ENCODE measurements at places on chromosomes 7 and 10. TPM values are rescaled to one million over a fixed set of nuclear protein-coding genes. Genes with fewer than 3 reads are reported as not detected.

DNA sequence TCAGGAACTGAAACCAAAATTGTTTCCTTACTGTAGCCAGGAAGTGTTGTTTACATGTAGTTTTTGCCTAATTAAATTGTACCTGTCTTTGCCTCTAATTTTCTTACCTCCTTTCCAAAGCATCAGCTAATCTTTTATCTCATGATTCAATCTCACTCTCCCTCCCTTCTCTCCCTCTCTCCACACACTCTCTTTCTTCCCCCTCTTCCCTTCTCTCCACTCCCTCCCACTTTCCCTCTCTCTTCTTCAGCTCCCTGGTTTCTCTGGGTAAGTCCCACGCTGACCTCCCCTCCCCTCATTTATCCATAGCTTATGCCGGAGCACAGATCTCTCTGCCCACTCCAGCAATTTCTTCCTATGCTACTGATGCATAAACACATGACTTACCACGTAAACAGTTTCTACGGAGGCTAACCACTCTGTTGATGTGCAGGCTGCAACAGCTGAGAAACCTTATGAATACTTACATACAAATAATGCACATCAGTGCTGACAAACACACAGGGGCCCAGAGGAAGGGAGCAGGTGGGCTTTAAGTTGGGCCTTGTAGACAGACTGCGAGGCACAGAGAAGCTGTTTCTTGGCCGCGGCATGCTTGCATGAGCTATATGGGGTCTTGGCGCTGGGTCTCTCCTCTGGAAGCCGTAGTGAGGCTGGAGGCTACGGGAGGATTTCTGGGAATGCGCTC is 174.4 kb upstream of the PLXNA4 start:
- no peaks in the 10 kb centered on the region for H3K4me1 ChIP-seq
- H3K27me3 ChIP-seq = no peaks in the 10 kb centered on the region
- H3K4me3 ChIP-seq = no peak overlapping the region

Gene ZNF212
- total RNA-seq = 16.6 TPM

- no peaks in the 10 kb centered on the region for H3K27me3 ChIP-seq
Observed at GRCh38 chr7:140190588-140190987, 13.8 kb upstream of the KDM7A start.

DNA sequence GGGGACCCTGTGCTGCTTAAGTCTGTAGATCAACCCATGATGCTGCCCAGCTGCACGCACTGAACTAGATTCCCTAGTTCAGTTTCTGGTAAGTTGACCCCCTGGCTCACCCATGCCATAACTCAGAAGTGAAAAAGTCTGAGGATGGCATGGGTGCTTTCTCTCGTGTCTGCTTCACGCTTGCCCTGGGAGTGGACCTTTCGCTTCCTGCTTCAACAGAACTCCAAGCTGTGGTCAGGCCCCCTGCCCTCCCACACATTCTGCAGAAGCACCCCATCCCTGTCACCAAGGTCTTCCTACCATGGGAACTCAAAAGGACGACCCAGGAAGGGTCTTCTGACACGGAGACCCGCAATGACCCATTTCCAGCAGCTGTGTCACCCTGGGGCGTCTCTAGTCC is 39.9 kb downstream of the LRRC18 start:
- H3K27ac ChIP-seq = no peak overlapping the region
- H3K36me3 ChIP-seq = no peaks in the 10 kb centered on the region
- DNase-seq = no peak
- H3K27me3 ChIP-seq = no peaks in the 10 kb centered on the region
- no peak overlapping the region for H3K4me3 ChIP-seq

- H3K4me1 ChIP-seq = no peaks in the 10 kb centered on the region
- H3K27me3 ChIP-seq = no peaks in the 10 kb centered on the region
- no peaks in the 10 kb centered on the region for H3K36me3 ChIP-seq
Observed at GRCh38 chr7:11655163-11655562, 176.8 kb downstream of the THSD7A start.

Gene NKX1-2
- total RNA-seq = not detected

DNA sequence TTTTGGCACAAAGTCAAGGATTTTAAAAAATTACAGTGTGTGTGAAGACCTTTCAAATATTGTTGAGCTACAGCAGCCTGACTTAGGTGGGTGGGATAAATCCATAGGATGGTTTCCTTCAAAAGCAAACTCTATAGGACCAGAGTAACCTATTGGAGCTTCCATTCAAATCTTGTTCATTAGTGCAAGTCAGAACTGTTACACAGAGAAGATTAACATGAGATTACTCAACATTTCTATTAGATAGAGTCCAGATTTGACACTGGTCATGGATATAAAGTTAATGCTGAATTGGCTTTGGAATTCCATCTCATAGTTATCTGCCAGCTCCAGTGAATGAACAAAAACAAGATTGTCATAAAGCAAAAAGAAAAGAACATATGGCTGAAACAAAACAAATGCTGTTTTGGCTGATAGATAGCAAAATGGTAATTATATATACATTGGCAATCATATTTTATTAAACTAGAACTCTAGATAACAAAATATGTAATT is 129.6 kb upstream of the SEMA3A start:
- no peaks in the 10 kb centered on the region for H3K4me1 ChIP-seq
- DNase-seq = no peak
- H3K36me3 ChIP-seq = no peaks in the 10 kb centered on the region
- H3K27ac ChIP-seq = no peak overlapping the region
- no peak overlapping the region for H3K4me3 ChIP-seq

Gene FAM25A
- total RNA-seq = not detected

Gene FBXL13
- total RNA-seq = 0.62 TPM

Gene SYT15
- total RNA-seq = 0.70 TPM

Gene KAT6B
- 21.8 TPM for total RNA-seq

GRCh38 chr7:501526-501925 is 18.1 kb downstream of the PDGFA start:
- no peaks in the 10 kb centered on the region for H3K36me3 ChIP-seq
- no peak for DNase-seq
- no peaks in the 10 kb centered on the region for H3K27me3 ChIP-seq

Gene C10orf105
- total RNA-seq = 0.04 TPM

DNA sequence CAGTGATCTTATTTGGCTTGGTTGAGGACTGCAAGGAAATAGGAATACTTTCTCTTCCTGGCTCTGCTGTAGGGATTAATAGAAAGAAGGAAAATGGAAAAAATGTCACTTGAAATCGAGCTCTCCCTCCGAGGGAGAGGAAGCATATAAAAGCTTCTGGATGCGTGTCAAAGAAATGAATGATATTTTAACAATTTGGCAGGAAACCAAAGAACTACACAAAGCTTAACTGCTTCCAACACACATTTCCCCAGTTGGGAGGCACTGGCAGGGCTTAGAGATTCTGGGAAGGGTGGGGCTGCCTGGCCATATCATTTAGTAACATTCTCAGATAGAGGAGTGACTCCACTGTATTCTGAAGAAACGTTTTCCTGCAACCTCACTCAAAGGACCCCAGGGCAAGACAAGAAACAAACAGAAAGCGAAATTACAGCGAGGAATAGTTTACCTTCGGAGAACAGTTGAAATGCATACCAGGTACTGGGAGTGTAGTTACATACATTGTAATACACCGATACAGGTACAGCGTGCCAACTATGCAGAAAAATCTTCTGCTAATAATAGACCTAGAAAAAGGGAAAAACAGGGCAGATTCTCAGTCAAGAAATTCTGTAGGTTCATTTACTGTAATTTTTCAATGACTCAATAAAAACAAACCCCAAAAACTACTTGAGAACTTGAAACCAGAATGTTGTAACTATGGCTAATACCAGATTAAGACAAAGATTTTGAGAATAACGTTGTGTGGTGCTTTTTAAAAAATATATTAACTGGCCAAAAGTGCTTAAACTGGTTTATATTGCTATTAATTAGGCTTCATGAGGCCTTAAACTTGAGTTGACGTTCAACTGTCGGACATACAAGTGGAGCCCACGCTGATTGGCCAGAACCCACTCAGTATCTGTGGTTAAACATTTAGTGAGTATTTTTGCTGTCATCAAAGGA is 75.7 kb upstream of the ASAH2 start:
- H3K36me3 ChIP-seq = no peaks in the 10 kb centered on the region
- H3K4me3 ChIP-seq = no peak overlapping the region
- H3K27ac ChIP-seq = peak overlapping the region; percentile 73
- no peak for DNase-seq
- no peaks in the 10 kb centered on the region for H3K4me1 ChIP-seq

DNA sequence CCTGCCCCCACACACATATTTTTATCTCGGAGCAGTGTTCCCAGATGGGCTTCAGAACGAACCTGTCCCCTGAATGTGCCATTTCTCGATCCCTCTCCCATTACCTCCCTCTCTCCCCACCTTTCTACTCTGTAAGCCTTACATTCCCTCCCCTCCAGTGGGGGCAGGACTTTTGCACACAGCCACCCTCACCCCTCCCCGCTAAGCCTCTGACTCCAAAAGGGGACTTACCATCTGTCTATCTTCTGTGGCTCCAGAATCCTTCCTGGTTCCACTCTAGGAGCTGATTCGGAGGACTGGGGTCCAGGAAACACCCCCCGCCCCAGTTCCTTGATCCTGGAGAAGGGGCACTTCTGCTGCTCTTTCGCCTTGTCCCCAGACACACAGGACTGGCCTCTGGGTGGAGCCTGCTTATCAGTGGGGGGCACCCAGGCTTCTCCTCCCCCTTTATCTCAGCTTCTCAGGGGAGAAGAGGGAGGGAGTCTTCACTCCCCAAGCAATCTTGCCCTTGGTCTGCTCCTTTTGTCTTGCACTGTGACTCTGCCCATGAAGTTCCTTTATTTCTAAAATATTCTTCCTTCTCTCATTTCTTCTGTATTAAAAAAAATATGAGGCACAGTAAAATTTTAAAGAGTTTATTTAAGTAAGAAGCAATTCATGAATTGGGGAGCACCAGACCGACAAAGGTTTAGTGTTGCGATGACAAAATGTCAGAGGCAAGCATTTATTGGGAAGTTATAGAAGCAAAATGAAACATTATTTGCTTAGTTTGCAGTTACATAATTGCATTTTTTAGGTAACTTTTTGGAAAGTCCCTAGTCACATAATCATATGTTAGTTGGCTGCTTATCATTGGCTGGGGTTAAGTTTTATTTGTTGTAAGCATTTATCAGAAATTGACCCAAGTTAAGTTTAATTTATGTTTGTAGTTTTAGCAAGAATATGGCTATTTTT is at the start of gene KEL:
KEL (minus strand) TSS at position 391 of the 954 bp plus-strand sequence; CDS start at position 234, 157 bp downstream.
- DNase-seq = no peak
- H3K27ac ChIP-seq = peak within 1 kb of the TSS; percentile 83

Gene ADARB2
- total RNA-seq = not detected

Gene C10orf53
- not detected for total RNA-seq

DNA sequence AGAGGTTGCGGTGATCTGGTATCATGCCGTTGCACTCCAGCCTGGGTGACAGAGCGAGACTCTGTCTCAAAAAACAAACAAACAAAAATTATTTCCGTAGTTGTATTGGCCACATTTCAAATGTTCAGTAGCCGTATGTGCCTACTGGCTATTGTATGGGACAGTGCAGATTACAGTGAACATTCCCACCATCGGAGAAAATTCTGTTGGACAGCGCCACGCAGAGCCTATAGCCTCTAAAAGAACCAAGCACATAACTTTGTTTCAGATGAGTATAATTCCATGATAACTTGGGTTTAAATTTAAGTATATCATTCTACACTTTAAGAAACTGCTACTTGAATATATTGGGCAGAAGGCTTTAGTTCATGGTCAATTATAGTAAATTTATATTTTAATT is 5.4 kb downstream of the TMEM178B start:
- no peak for DNase-seq
- no peak overlapping the region for H3K4me3 ChIP-seq
- H3K27me3 ChIP-seq = peaks cover 20% of the 10 kb centered on the region
- no peak overlapping the region for H3K27ac ChIP-seq
- H3K4me1 ChIP-seq = no peaks in the 10 kb centered on the region

Gene SLC13A4
- not detected for total RNA-seq

- H3K27me3 ChIP-seq = no peaks in the 10 kb centered on the region
- H3K27ac ChIP-seq = no peak overlapping the region
- DNase-seq = no peak
- no peak overlapping the region for H3K4me3 ChIP-seq
Observed at GRCh38 chr7:110593355-110593754, 497.6 kb upstream of the LRRN3 start.

- no peak overlapping the region for H3K27ac ChIP-seq
- no peaks in the 10 kb centered on the region for H3K4me1 ChIP-seq
- peaks cover 5% of the 10 kb centered on the region for H3K27me3 ChIP-seq
- H3K36me3 ChIP-seq = no peaks in the 10 kb centered on the region
- H3K4me3 ChIP-seq = no peak overlapping the region
Observed at GRCh38 chr7:27124096-27124901, 6.3 kb downstream of the HOXA4 start.

- no peaks in the 10 kb centered on the region for H3K27me3 ChIP-seq
- no peak for DNase-seq
- no peaks in the 10 kb centered on the region for H3K4me1 ChIP-seq
- H3K36me3 ChIP-seq = peaks cover 28% of the 10 kb centered on the region
- no peak overlapping the region for H3K27ac ChIP-seq
Observed at GRCh38 chr7:24800667-24801066, 43.4 kb upstream of the GSDME start.

Gene GNGT1
- total RNA-seq = not detected

- no peak for DNase-seq
- H3K27ac ChIP-seq = no peak overlapping the region
- H3K4me3 ChIP-seq = no peak overlapping the region
- no peaks in the 10 kb centered on the region for H3K27me3 ChIP-seq
Observed at GRCh38 chr7:144142187-144142586, 19.2 kb downstream of the OR2A14 start.

GRCh38 chr10:71973777-71974488 is 9.7 kb downstream of the CHST3 start:
- H3K4me3 ChIP-seq = no peak overlapping the region
- no peaks in the 10 kb centered on the region for H3K27me3 ChIP-seq
- no peaks in the 10 kb centered on the region for H3K36me3 ChIP-seq
- no peak overlapping the region for H3K27ac ChIP-seq

- H3K36me3 ChIP-seq = no peaks in the 10 kb centered on the region
- no peak overlapping the region for H3K27ac ChIP-seq
- no peaks in the 10 kb centered on the region for H3K4me1 ChIP-seq
- no peak overlapping the region for H3K4me3 ChIP-seq
Observed at GRCh38 chr10:107371801-107372200, 207.3 kb upstream of the SORCS1 start.

DNA sequence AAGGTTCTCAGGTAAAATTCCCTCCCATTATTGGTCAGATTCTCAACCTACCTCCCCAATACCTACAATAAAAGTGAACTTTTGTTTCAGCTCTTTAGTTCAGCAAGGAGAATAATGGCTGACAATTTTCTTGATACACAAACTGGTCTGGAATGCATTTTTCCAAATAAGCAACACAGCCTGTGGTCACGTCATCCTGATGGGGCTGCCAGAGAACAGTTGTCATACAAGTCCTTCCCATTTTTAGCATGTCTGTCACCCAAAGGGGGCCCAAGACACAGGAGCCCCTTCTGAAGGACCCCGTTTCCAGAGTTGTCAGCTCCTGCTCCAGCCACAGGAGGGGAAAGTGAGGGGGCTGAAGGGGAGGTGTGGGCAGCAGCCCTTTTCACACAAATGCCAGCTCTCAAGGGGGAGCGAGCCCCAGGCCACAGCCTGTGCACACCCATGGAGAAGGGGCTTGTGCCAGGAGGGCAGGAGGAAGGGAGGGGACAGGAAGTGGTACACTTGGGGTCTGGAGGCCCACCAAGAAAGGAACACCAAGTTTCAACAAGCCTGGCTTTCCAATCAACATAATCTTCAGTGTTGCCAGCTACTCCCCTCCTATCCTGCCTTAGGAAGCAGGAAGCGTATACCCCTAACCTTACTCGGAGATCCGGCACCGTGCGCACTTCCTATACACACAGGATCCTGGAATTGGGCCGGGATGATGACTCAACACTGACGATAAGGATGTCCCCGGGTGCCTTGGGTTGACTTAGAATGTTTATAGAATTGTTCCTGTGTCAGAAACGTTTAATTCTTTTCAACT is 43.4 kb upstream of the PDLIM1 start:
- H3K4me3 ChIP-seq = no peak overlapping the region
- no peaks in the 10 kb centered on the region for H3K4me1 ChIP-seq
- H3K27me3 ChIP-seq = no peaks in the 10 kb centered on the region
